ENCODE measurements at places on chromosomes 5 and 9.

DNA sequence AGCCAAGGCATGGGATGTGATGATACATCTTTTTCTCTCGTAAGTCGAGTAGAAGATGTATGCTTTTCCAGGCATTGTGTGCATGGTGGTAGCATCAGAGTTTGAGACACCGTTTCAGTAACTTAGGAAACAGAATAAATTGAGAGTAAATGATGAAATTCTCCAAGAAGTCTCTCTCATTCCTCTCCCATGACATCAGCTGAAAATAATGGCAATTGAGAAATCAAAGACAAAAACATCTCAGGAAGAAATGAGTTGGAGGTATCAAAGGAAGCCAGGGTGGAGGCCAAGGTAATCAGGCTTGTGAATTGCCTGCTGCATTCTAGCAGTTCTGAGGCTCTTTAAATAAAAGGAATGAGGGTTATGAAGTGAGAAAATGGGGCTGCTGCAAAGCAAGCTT lies 53.9 kb downstream of the SGCD start:
- no peak for DNase-seq

DNA sequence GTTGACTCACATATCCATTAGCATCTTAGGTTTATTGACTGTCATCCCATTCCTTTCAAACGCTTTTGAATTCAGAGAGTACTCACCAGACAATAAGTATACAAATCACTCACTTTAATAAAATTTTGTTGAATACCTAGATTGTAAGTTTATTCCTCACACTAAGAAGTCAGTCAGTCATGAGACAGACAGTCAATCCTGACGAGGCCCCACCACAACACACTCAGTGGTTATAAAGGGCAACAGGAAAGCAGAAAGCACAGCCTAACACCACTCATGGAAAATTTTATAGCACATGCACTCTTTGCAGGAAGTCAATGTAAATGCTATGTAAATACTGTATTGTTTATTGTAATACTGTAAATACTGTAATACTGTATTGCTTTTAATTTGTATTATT lies 176.3 kb upstream of the PTGER4 start:
- no peak for DNase-seq

GRCh38 chr9:132461971-132462370 lies 52.0 kb downstream of the CFAP77 start:
- no peak for DNase-seq

- no peak for DNase-seq
Measured at GRCh38 chr5:81698813-81699212, 52.1 kb downstream of the SSBP2 start.

DNA sequence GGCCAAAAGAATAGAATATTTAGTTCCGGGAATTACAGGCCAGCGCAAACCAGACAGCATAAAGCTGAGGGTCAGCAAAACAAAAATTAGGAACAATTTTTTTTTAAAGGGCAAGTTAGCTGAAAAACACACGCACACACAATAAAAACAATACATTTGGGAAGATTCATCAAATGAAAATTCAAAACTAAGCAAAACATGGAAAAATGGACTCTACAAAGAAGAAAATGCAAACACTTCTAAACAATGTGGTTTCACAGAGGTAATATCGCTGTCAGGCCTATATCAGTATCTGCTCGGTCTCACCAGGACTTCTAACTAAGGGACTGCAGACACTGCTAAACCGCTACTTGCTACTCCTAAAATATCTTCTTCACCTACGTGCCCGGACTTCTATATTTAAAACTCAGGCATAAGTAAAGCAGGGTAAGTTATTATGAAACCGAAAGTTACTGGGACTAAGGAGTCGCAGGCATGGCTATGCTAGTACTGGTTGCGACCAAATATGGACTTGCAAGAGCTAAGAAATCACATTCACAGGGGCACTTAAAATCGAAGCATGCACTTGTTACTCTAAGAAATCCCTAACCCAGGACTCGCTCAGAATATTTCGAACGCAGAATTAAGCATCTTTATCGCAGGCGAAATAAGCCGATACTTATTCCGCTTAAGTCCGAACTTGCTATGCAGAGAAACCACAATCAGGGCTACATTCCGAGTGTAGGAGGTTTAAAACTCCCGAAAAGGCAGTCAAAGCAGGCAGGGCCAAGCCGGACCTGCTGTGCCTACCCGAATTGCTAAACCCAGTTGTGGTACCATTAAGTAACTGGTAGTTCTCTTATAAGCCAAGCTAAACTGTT lies 2.3 kb downstream of the ANXA2R start:
- DNase-seq = no peak

GRCh38 chr5:177496070-177496726 lies 1.2 kb downstream of the PDLIM7 start:
- no peak for DNase-seq

DNA sequence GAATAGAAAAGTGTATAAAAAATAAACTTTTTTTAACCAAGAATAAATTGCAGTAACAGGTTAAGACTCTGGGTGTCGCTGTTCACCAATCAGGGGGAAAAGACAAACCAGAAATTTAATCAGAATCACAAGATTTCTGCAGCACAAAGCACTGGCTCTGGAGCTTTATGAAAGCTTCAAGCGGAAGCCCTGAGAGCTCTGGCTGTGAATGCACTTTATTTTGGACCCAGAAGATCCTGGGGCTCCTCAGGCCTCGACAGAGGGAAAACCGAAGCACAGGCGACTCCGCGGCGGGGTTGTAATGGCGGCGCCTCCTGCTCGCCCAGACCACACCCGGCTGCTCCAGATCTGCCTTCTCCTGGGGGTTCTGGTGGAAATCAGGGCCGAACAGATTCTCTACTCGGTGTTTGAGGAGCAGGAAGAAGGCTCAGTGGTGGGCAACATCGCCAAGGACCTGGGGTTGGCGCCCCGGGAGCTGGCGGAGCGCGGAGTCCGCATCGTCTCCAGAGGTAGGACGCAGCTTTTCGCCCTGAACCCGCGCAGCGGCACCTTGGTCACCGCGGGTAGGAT lies at the start of gene PCDHGA4:
Gene PCDHGA4 (plus strand): TSS at position 122 of the 570 bp plus-strand sequence. CDS start 87 bp downstream, at position 209.
- DNase-seq = no peak

GRCh38 chr5:162410365-162410764 lies 342.8 kb downstream of the GABRG2 start:
- no peak for DNase-seq

- no peak for DNase-seq
Measured at GRCh38 chr9:121292051-121292450, 24.1 kb downstream of the GSN start.

GRCh38 chr5:58912116-58912515 lies 329.2 kb downstream of the RAB3C start:
- DNase-seq = no peak

- no peak for DNase-seq
Measured at GRCh38 chr5:100693481-100693880, 158.3 kb downstream of the FAM174A start.

GRCh38 chr9:93536874-93537273 lies 39.5 kb upstream of the PHF2 start:
- no peak for DNase-seq

DNA sequence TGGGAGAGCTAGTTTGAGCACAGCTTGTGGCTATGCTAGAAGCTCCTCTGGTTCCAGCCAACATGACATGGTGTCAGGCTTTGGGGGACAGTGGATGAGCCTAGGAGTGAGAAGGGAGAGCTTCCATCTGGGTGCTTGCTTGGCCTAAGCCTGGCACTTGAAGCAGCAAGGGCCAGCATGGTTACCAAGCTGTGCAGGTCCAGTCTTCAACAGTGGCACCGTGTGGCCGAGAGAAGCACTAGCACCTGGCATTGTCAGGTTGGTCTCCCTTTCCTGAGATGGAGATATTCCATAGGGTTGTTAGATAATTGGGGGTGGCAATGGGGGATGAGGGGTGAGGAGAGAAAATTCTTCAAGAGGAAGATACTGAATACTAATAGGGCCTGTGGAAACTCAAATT lies 261.9 kb downstream of the PBX3 start:
- no peak for DNase-seq

DNA sequence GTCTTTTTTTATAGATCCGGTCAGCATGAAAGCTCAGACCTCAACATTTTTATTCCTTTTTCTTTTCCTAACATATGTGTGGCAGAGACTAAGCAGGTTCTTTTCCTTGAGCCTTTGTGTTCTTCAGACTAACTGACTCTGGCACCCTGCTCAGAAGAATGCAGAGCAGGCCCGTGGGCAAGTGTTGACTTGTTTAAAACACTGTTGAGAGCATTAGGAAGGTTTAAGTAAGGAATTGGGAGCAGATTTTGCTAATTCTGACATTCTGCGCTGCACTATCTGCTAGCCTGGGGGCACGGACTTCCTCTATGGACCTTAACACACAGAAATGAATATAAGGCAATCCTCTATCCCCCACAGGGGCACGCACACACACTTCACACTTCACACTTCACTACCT lies 182.5 kb upstream of the PIK3R1 start:
- DNase-seq = no peak

DNA sequence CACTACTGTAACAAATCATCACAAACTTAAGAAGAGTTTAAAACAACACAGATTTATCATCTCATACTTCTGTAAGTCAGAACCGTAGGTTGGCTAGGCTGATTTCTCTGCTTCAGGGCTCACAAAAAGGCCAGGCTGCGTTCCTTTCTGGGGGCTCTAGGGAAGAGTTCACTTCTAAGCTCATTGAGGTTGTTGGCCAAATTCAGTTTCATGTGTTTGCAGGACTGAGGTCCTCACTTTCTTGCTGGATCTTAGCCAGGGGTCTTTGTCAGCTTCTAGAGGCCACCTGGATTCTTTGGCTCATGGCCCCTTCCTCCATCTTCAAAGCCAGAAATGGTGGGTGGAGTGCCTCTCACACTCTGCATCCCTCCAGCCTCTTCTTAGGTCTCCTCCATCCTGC lies 76.0 kb downstream of the ACTBL2 start:
- DNase-seq = no peak

GRCh38 chr5:141558150-141558549 lies 60.6 kb downstream of the DIAPH1 start:
- DNase-seq = no peak

- DNase-seq = no peak
Measured at GRCh38 chr5:180047667-180048066, 23.9 kb downstream of the RNF130 start.

- DNase-seq = no peak
Measured at GRCh38 chr5:37308793-37309192, 59.6 kb upstream of the CPLANE1 start.

DNA sequence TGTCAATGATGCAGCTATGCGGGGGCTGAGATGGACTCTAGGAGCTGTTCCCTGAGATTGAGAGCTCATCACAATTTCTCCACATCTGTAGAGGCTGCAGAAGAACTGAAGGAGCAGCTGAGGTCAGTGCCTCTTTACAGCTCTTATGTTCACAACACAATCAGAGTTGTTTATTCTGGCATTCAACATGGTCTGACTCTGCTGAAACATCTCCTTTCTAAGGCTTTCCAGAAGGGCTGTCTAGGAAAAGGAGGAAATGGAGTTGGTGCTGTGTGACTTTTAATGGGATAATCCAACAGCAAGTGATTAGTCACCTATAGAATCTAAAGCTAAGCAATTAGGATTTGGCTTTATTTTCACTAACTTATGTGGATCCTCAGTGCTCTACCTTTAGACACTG lies 6.0 kb downstream of the POU5F2 start:
- DNase-seq = no peak

GRCh38 chr9:70641631-70642030 lies 227.2 kb upstream of the KLF9 start:
- DNase-seq = no peak

- DNase-seq = no peak
Measured at GRCh38 chr9:20728493-20729220, 44.6 kb downstream of the FOCAD start.

DNA sequence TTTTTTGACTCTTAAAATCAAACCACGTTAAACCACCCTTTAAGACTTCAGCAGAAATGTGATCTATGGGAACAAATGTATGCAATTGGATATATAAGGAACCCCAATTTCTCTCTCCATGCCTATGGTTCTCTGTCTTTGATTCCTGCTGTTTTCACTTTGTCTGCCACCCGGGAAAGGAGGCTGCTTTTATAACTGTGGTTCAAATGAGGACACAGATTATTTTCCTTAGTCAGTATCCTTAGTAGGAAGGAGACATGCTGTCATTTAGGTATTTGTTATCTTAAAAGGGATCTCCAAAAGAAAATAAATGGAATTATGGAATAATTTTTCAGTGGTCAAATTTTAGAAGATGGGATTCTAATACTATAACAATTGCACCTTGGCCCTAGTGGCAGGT lies 176.1 kb upstream of the NREP start:
- DNase-seq = no peak
